ENCODE measurements at places on chromosomes 7 and 10.

GRCh38 chr10:79979976-79980687, 31.2 kb upstream of the SFTPD start:
- no peak for DNase-seq

- DNase-seq, result peak; percentile 81
These were observed 4.0 kb downstream of the SNCG start for GRCh38 chr10:86962136-86962980.

GRCh38 chr10:129690248-129691070, 223.4 kb downstream of the MGMT start:
- no peak for DNase-seq

- DNase-seq, result no peak
These were observed 148.2 kb upstream of the LRRTM3 start for GRCh38 chr10:66777665-66778064.
